ENCODE measurements at places on chromosomes 4 and X. TPM values are rescaled to one million over a fixed set of nuclear protein-coding genes. Genes with fewer than 3 reads are reported as not detected.

GRCh38 chr4:168558599-168558998 is 61.7 kb downstream of the PALLD start:
- no peaks in the 10 kb centered on the region for H3K4me1 ChIP-seq
- no peaks in the 10 kb centered on the region for H3K27me3 ChIP-seq
- no peak for DNase-seq

- H3K27me3 ChIP-seq = no peaks in the 10 kb centered on the region
- H3K27ac ChIP-seq = no peak overlapping the region
- H3K36me3 ChIP-seq = no peaks in the 10 kb centered on the region
- H3K4me3 ChIP-seq = no peak overlapping the region
These were observed 1029.7 kb upstream of the TENM3 start for GRCh38 chr4:181213551-181213950.

DNA sequence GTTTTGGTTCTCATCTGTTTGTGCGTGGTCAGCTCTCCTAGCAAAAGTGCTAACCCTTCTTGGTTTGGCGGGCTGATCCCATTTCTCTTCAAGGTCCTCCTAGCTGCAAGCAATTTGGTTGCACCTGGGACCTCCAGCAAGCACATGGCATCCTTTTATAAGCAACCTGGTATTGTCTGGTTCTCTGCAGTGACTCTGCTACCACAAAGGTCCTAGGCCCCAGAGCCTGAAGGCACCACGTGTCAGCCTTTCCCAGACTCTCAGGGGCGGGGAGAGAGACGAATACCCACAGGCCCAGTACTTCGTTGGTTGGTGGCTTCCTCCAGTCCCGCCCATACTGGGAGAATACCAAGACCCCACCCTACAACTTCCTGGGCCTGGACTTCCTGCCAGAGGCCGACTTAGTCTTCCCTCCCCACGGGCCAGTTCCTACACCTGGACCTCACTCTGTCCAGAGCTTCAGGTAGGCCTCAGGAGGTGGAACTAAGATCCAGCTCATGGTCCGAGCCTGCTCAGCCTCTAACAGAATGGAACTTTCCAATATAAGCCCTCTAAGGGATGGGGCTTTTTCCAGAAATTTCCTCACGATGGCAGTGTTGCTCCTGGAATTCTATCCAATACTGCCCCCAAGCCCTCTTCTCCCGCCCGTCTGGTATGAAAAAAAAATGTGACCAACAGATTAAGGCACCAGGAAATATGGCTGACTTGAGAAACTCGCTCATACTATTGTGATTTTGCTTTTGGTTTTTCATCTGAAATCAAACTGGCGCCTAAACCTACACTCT is 192.5 kb upstream of the STK26 start:
- peak; percentile 53 for DNase-seq
- no peaks in the 10 kb centered on the region for H3K4me1 ChIP-seq

The RGN gene
- total RNA-seq = not detected

GRCh38 chr4:3085948-3086670 is 11.6 kb downstream of the HTT start:
- no peaks in the 10 kb centered on the region for H3K27me3 ChIP-seq
- H3K36me3 ChIP-seq = peaks cover 33% of the 10 kb centered on the region

- no peaks in the 10 kb centered on the region for H3K27me3 ChIP-seq
- H3K36me3 ChIP-seq = no peaks in the 10 kb centered on the region
- no peak overlapping the region for H3K27ac ChIP-seq
- no peaks in the 10 kb centered on the region for H3K4me1 ChIP-seq
- H3K4me3 ChIP-seq = no peak overlapping the region
These were observed 8.2 kb downstream of the CAPN6 start for GRCh38 chrX:111262086-111262485.
